ENCODE measurements at places on chromosomes 3 and 15.
A peak's percentile ranks its signal among the peaks of the same experiment; 100 is the strongest.

- peak; percentile 86 for DNase-seq
These were observed 187.4 kb upstream of the LINGO1 start for GRCh38 chr15:77819851-77820728.

DNA sequence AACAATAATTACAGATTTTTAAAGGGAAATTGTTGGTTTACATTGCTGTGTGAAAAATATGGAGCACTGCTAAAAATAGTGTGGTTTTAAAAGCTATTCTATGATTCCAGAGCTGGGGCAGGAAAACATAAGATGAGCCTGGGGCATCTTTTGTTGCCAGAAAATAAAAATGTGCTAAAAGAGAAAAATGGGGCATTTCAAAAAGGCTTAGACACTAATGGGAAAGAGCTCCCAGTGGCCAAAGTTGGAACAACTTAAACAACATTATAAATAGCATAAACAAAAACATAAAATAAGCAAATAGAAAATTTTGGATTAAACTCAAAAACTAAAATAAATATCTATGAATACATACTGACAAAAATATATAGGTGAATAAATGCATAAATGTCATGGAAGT is 478.9 kb downstream of the NLGN1 start:
- no peak for DNase-seq

GRCh38 chr3:169457807-169458697 is 205.5 kb downstream of the MECOM start:
- DNase-seq, result peak; percentile 4

DNA sequence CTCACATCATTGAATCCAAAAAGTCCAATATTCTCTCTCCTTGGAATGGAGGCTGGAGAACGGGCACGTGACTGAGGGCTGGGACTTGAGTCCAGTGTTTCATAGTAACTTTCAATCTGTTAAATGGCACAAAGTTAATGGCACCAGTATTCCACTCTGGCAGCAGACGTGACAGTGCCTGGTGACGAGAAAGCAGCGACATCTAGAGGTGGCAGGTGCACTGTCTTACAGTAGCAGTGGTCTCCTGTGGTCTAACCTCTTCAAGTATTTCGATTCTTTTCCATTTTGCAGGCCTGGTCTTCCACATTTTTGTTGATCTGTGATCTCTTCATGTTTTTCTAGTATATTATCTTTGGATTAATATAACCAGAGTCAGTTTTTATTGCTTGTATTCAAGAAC is 107.1 kb downstream of the OXSM start:
- peak; percentile 85 for DNase-seq

GRCh38 chr15:96349857-96350720 is 19.6 kb downstream of the NR2F2 start:
- no peak for DNase-seq

DNA sequence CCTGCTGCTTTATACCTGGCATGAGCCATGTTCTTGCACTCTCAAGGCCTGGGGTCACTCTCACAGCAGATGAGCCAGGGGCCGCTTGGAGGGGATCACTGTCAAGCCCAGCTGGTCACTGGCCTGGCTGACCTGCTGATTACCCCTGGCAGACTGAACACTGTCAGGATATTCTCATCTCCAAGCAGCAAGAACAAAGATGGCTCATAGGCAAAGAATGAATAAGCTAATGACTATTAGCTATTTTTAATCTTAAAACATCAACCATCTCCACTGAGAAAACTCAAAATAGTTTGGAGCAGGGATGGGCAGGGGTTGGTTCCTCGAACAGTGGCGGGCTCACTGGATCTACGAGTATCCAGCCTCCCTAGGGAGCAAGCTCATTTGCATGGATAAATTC is 64.4 kb upstream of the ACAN start:
- no peak for DNase-seq

DNA sequence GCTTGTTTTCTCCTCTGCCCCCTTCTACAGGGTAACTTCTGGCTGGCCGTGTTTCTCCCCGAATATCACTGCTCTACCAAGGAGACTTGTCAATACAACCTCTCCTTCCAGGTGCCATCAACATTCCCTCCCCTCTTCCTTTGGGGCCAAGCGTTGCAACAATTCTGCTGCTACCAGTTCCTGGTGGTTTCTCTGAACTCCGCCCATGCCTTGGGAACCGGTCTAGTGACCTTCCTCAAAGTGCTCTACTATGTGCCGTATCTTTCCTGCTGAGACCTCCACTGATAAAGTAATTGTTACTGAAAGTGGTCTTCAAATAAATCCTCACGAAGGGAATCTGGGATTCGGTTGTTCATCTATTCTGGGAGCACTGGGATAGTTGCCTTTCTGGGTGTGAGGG is 26.2 kb downstream of the PCSK6 start:
- no peak for DNase-seq

DNA sequence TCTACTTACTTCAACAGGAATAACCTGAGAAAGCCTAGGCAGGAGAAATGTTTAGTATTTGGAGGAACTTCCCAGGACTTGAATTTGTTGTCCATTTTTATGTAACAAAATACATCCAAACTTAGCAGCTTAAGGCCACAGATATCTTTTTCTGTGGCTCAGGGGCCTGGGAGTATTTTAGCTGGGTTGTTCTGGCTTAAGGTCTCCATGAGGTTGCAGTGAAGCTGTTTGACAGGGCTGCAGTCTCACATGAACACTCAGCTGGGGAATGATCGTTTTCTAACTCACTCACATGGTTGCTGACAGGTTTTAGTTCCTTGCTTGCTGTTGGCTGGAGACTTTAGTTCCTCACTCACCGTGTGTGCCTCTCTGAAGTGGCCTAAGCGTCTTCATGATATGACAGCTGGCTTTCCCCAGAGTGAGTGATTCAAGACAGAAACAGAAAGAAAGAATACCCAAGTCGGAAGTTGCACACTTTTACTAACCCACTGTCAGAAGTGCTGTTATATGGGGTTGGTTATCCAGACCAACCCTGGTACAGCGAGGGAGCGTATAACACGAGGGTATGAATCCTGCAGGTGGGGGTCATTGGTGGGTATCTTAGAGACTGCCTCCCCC is 229.7 kb upstream of the TBL1XR1 start:
- DNase-seq, result no peak

DNA sequence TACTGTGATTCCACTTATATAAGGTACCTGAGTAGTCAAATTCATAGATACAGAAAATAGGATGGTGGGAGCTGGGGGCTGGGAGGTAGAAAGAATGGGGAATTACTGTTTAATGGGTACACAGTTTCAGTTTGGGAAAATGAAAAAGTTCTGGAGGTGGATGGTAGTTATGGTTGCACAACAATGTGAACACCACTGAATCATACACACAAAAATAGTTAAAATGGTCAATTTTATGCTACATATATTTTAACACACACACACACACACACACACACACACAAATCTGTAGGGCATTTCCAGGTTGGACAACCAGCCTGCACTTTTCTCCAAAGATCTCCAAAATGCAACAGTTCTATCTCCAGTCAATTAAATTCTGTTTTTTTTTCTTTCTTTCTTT is 1.4 kb downstream of the CCDC32 start:
- DNase-seq, result no peak

GRCh38 chr3:183428447-183429211 is at the start of gene MCF2L2:
MCF2L2 (minus strand) TSS chr3:183428619; CDS start chr3:183427977, 642 bp downstream.
- peak; percentile 77 for DNase-seq
